ENCODE measurements at places on chromosomes 4 and X.

DNA sequence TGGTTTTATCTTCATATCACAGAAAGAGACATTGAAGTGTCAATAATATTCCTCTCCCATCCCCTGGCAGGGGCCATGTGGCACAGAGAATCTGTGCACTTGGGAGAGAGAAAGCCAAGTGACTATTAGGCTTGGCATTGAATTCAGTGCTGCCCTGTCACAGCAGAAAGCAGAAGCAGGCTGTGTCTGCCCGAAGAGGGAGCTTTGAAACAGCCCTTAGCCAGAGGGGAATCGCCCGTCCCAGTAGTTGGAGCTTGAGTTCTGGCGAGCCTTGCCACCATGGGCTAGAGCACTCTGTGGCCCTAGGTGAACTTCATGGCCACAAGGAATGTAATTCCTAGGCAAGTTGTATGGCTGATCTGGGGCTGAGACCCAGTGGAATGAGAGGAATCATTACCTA, 282.5 kb upstream of the PCDH10 start:
- no peak for DNase-seq

DNA sequence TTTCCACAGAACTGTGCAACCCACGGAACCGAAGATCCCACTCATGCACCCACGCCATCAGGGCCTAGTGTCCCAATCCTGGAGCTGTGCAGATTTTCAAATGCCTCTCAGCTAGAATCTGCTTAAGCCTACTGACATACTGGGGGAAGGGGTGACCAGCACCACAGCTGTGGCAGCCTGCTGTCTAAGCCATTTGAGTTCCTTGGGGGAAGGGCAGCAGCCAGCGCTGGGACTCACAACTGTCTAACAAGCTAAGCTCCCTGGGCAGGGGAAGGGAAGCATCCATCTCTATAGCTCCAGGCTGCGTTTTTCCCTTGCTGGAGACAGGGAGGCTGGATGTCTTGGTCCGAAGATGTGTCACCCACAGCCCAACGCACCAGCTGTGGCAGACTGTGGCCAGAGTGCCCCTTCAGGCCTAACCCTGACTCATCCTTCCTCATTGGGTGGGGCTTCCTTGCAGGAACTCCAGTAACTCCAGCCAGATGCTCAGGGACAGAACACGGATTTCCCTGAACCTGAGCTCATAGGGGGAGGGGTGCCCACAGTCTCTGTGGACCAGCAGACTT, 194.8 kb downstream of the CHRDL1 start:
- no peak for DNase-seq

GRCh38 chrX:68895341-68895755, 66.5 kb downstream of the EFNB1 start:
- DNase-seq, result no peak

GRCh38 chr4:89248879-89249281, 58.7 kb downstream of the GPRIN3 start:
- DNase-seq, result no peak

DNA sequence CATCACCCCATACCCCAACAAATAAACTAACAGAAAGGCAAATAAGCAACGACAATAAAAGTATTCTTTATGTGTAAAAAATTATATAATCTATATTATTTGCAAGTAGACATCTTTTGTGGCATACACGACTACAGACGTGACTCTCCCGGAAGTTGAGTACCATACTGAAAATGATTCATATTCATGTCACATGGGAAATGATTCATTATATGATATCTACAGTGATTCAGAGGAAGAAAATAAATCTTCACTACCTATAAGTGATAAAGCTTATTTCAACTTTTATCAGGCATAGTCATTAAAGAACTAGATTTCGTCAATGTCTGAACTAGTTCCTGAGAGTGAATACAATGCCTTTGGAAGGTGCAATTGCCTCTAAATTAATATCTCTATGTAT, 4.6 kb upstream of the ANTXR2 start:
- no peak for DNase-seq

DNA sequence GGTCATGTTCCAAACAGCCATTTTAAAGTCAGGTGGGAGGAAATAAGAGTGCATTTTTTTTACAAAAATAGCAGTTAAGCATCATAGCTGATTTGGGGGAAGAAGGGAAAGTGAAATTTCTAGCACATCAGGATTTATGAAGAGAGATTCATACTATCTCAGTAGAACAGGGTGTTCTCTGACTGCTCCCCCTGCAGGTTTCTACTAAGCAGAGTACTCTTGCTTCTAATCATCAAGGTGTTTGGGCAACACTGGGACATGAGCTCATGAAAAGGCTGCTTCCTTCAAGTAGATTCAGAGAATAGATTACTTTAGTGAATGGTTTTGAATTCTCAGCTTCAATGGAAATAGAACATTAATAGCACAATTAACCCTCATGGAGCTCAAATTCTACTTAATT, 591.4 kb upstream of the PCDH10 start:
- no peak for DNase-seq

- peak; percentile 27 for DNase-seq
These were observed 791 bp downstream of the GUCY1B1 start for GRCh38 chr4:155759372-155760252.

DNA sequence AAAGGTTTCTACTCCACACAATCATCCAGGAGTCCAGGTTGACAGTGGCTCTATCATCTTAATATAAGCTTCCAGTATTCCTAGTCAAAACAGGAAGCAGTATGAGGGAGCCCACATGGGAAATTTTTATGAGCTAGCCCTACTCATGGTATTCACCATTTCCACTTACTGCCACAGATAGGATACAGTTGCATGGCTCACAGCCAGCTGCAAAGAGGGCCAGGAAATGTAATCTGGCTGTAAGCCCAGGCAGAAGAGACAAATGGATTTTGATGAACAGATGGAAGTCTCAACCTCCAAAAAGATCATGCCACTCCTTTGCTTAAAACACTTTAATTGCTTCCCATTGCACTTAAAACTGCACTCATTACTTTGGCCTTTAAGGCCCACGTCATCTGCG, 150.6 kb downstream of the ADAMTS3 start:
- DNase-seq, result peak; percentile 68

- no peak for DNase-seq
These were observed 188.4 kb upstream of the FAM9B start for GRCh38 chrX:9222299-9222698.

GRCh38 chrX:9273744-9274143, 191.1 kb upstream of the TBL1X start:
- no peak for DNase-seq

DNA sequence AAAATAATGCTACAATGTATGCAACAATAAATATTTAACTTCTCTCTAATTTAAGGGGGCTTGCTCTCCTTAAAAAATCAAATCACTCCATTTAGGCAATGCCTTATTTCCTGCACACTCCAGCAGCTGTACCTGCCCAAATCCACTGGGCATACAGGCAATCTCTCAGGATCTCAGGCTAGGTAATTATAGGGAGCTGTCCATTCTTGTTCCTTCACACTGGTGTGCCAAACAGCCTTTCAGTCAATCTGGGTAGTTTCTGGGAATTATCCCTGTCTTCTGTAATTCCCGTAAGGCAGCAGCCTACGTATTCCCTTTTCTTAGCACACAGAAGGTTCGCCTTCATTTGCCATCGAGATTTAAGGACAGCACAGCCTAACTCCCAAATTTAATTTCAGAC, 922.6 kb upstream of the SLIT2 start:
- no peak for DNase-seq

DNA sequence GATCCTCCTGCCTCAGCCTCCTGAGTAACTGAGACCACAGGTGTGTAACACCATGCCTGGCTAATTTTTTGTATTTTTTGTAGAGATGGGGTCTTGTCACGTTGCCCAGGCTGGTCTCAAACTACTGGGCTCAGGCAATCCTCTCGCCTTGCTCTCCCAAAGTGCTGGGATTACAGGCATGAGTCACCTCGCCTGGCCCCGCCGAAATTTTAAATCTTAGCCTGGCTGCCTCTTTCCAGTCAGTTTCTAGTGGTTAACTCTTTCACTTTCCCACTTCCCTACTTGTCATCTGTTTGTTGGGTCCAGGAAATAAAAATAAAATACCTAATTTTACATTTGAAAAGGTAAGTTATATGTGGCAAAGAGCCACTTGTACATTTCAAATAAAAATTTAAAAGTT, 62.4 kb downstream of the TMEM165 start:
- peak; percentile 41 for DNase-seq

- DNase-seq, result no peak
These were observed 10.6 kb downstream of the GSTCD start for GRCh38 chr4:105719204-105719603.

- DNase-seq, result peak; percentile 3
These were observed 18.6 kb downstream of the NKX3-2 start for GRCh38 chr4:13525606-13526281.

GRCh38 chr4:160265836-160266235, 1163.0 kb downstream of the RAPGEF2 start:
- no peak for DNase-seq

DNA sequence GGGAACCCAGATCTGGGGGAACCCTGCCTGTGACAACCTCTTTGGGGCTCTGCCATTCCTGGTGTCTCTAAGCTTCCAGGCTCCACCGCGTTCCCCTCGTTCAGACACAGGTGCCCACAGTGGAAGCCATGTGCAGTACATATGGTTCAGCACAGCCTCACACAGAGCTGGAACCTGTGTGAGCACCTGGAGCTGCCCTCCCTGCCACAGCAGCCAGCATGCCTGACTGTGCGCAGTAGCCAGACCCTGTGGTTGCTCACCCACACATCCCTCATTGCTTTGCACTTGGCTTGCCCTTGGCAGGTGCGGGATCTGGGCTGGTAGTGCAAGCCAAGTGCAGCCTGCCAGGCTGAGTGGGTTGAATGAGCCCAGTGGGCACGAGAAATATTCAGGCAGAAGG, 814.2 kb downstream of the PDHA2 start:
- DNase-seq, result no peak

DNA sequence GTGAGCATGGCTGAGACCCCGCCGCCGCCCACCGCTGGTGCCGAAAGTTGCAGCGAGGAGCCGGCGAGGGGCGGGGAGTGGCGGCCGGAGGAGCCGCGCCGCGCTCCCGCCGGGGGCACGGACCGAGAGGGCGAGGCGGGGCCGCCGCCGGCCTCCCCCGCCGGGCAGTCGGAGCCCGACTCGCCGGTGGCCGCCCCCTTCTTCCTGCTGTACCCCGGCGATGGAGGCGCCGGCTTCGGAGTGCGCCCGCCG, 16.5 kb downstream of the UTP3 start:
- DNase-seq, result peak; percentile 7

DNA sequence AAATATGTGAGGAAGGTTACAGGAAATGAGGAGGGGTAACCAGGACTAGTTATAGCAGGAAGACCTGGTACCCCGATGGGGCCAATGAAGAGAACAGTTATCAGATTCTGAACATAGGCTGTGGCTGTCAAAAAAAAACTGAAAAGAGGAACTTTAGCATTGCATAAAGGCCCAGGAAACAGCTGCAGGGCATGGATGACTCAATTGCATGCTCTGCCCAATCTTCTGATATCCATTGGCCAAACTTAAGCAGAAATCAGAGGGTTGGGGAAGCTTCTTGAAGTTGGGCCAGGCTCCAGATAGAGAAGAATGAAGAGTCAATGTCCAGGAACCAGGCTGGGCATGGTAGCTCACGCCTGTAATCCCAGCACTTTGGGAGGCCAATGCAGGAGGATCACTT, 1222.4 kb upstream of the PRKX start:
- DNase-seq, result no peak

DNA sequence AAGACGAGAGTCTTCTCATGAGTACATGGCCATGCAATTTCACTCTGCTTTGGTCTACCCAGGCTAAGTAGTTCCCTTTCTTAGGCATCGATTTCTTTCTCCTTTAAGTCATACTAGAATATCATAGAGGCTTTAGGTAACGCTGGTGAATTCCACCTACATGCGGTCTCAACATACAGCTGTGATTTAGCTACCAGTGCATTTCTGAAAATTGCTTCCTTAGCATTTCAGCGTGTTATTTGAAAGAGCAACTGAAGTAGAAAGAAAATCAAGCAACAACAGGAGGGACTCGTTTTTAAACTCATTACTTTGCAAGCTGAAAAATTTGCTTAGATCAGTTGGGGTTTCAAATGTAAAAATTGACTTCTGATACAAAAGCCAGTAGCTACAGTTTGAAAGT, 48.1 kb upstream of the RASGEF1B start:
- DNase-seq, result no peak

DNA sequence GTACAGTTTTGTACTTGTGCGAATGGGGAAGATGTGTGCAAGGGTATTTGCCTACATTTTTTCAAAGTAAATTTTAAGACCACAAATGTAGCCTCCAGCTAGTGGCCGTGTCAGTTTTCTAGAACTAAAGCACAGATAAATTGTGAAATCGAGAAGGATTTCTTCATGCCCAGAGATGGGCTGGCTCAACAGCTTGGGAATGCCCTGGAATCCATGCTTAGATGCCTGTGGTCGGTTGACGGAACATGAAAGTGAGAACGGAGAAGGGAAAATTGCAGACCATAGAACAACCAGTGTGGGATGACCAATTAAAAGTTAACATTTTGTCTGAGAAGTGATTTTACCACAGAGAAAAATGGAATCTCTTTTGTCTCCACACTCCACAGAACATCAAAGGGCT, 73.2 kb upstream of the VCX2 start:
- no peak for DNase-seq

- DNase-seq, result peak; percentile 81
These were observed 24.8 kb upstream of the TMSB4X start for GRCh38 chrX:12949927-12950656.

- DNase-seq, result no peak
These were observed 4.3 kb downstream of the THOC2 start for GRCh38 chrX:123728554-123728953.

- DNase-seq, result no peak
These were observed 13.8 kb upstream of the CDKL2 start for GRCh38 chr4:75644095-75644494.

DNA sequence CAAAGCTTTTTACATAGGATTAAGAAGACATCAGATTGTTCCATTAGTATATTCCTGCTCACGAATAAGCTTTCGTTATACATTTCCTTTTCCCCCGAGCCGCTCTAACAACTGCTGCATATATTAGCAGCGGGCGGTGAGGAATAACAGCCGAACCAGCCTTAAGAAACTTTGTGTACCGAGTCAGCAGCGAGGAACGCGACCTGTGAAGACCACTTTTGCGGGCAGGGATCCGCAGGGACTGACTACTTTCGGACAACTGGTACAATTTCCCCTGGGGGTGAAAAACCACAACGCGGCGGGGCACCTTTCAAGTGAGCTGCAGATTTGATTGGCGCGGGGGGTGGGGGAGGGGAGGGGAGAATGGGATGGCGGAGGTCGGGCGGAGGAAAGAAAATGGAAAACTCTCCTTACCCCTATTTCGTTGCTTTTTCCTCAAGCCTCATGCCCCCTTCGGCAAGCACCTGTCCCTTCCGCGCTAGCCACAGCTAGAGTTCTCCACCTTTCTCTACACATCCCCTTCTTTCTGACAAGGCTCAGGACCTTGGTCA, 5.9 kb upstream of the PITX2 start:
- no peak for DNase-seq

DNA sequence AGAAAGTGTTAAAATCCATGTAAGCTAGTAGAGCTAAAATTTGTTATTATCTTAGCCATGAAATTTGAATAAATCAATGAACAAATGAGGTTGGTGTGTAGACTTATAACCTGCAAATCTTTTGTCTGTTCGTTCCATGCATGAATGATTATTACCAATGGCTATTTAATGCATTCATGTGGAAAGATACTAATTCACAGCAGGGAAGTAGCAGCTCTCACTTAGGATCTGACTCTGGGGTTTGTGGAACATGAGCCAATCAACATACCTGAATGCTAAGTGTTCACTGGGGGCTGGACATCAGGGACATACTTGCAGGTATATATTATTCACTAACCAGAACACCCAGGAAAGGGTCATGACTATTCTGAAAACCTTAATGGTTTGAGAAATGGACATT, 444.1 kb downstream of the STIM2 start:
- DNase-seq, result no peak

Measured in AG08395 (cell line).